ENCODE measurements at places on chromosomes 11 and 22. TPM values are rescaled to one million over a fixed set of nuclear protein-coding genes. Genes with fewer than 3 reads are reported as not detected.

Gene KIRREL3
- 1.4 TPM for total RNA-seq

Gene ARL14EP
- total RNA-seq = 22.7 TPM

Gene TRIM51G
- not detected for total RNA-seq

Gene ARHGAP1
- total RNA-seq = 61.7 TPM

Gene SLC5A1
- total RNA-seq = 0.55 TPM

GRCh38 chr11:121109471-121109870, 8.4 kb downstream of the TECTA start:
- no peak for DNase-seq

GRCh38 chr11:33857933-33858371, 33.9 kb downstream of the LMO2 start:
- DNase-seq = peak; percentile 7

DNA sequence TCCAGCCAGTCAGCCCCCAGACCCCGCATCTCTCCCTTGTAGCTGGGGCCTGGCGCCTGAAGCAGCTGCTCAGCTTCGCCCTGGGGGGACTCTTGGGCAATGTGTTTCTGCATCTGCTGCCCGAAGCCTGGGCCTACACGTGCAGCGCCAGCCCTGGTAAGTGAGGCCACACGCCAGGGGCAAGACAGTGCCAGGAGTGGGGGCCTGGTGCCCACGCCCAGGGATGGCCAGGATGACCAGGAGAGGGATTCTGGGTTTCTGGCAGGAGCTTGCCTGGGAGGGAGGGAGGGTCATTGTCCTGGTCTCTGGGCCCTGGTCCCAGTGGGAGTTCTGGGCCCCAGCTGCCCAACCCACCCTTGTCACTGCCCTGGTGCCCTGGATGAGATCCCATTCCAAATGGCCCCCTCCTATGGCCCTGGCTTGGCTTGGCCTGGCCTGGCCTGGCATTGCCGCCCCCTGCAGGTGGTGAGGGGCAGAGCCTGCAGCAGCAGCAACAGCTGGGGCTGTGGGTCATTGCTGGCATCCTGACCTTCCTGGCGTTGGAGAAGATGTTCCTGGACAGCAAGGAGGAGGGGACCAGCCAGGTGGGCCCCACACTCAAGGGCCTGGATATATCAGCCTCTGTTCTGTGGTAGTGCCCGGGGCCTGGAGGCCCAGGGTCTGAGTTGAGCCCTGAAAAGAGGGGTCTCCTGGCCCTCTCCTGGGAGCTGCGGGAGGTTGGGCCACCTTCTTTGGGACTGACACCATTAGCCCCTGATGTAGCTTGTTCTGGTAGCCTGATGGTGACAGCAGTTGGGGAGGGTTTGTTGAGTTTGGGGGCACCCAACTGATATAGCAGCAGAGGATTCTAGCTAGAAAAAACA, 3.7 kb downstream of the SLC39A13 start:
- DNase-seq = no peak

DNA sequence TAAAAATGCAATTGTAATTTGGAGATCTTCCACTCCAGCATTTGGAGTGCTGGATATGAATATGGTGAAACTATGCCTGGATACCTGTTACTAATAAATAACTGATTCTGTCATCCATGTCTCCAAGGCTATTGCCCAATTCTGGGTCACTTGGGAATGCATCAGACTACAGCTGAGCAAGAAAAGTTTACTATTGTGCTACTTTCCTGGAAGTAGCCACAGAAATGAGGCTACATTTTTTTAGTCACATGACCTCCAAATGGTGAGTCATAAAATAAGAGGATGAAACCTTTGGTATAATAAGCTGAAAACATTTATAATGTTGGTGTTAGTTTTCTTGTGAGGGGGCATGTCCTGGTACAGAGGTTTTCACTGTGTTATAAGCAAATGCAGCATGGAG, 44.4 kb downstream of the DCDC1 start:
- DNase-seq = peak; percentile 43

- DNase-seq = no peak
Observed at GRCh38 chr11:112453601-112454577, 193.2 kb upstream of the PLET1 start.

DNA sequence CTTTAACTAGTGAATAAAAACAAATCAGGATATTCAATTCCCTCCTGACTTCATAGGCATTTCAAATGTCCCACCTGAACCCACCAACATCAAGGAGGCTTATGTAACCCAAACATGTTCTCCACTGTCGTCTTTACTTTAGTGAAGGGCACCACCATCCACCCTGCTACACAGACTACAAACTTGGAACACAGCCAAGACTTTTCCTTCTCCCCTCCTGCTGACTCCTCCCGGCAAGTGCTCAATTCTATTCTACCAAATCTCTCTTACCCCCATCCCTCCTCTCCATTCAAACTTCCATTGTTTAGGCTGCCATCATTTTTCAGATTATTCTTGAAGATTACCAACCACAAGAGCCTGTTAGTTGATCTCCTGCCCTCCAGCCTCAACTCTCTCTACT, 24.3 kb downstream of the SAAL1 start:
- DNase-seq = no peak

- no peak for DNase-seq
Observed at GRCh38 chr11:47565340-47566148, at the start of gene PTPMT1. PTPMT1 (plus strand) TSS chr11:47565599; CDS start chr11:47565623, 24 bp downstream.

DNA sequence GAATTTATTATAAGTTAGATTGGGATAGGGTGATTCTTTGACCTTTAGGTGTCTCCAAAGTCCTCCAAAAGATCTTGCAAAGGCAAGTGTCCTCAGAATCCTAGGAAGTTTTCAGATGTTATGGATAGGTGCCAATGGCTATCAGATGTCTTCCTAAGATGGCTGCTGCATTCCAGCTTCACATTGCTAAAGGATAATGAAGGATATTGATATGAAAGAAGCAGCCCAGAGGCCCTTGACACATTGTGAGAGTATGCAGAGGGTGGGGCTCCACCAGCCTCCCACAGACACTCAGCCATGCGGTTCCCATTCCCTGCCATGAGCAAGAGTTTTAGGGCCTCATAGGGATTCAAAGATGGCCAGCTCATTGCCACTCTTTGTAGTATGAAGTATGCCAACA, 22.3 kb upstream of the GLYATL2 start:
- no peak for DNase-seq

DNA sequence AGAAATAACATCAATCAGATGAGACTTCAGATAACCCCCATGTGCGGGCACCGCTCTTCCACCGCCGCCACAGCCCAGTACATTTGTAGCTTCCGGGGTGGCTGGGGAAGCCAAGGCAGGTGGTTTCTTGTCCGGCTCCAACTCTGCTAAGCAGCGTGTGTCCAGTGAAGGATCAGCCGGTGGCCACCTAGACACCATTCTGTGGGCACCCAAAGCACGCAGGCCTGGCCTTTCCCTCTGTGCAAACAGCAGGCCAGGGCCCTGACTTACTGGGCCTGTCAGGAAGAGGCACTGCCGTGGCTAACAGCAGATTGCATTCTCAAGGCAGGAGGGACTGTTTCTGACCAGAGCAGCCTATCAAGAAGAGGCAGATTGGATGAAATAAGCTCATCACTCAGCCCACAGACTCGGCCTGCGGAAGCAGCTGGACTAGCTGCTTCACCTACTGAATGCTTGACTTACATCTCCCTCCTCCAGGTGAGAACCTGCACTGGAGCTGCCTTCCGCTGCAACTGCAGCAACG, 74.8 kb downstream of the ETS1 start:
- DNase-seq = no peak

GRCh38 chr11:36928621-36929020, 330.6 kb upstream of the RAG2 start:
- no peak for DNase-seq

- DNase-seq = no peak
Observed at GRCh38 chr22:30880181-30880601, 88.4 kb downstream of the MORC2 start.

DNA sequence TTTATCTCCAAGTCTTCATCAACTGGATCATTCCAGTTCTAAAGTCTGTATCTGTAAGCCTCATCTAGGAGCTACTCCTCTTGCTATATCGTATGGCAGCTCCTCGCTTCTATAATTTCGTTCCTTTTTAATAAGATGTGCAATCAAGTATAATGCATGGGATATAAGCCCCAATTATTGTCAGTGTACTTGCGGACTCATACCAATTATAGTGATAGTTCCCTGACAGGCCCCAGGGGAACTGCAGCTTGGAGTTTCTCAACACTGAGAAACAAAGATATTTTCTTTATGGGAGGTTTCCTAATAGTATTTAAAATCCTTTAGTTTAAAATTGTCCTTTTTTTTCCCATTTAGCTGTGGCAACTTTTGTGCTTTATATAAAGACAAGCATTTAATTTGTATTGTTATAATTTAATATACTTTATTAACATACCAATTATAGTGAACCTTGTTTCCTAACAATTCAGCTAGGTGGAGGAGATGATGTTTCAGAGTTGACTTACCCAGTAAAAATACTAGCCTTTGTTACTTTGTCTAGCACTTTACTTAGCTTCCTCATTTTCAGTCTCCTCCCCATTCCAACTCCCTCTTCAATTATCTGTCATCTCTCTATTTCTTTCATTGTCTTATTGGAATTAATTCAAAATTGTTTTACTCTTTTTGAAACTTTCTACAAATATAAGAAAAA, 25.3 kb upstream of the DDX17 start:
- no peak for DNase-seq

DNA sequence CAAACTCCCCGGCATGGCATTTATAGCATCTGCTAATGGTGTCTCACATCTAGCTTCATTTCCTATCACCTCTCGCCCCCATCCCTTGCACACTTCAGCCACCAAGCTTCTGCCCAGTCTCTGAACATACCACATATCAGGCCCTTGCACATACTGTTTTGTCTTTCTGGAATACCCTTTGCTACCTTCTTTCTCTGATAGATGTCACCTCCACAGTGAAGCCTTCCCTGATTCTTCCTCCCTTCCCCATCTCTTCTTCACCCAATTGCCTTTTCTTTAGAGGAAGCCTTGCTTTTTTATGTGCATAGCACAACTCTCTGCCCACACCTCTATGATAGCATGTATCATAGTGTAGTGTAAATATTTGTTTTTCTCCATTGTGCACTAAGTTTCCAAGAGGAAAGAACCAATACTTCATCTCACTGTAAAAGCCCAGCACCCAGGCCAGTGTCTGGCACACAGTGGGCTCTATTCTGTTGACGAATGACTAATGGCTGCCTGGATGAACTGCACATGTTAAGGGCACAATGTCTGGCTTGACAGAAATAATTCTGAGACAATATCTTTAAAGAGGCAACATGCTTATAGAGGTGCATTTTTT, 27.8 kb downstream of the P4HA3 start:
- DNase-seq = no peak

DNA sequence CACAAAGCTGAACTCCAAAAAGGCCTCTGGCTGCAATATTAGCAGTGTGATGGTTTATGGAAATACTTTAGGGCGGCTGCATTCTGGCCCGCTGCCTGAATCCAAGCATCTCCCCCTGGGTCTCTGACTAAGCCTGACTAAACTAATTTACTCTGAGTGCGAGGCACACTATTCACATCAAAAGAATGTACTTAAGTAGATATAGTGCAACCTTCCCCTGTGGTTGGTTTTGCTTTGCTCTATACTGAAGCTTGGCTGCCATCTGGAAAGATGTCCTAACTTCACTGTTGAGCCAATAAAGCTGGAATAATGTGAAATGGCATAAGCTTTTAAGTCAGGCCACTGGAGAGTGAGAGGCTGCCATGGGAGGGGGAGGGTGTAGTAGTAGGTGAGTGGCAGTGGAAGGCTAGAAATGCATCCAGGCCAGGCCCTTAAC, 321.6 kb downstream of the AASDHPPT start:
- DNase-seq = peak; percentile 97

DNA sequence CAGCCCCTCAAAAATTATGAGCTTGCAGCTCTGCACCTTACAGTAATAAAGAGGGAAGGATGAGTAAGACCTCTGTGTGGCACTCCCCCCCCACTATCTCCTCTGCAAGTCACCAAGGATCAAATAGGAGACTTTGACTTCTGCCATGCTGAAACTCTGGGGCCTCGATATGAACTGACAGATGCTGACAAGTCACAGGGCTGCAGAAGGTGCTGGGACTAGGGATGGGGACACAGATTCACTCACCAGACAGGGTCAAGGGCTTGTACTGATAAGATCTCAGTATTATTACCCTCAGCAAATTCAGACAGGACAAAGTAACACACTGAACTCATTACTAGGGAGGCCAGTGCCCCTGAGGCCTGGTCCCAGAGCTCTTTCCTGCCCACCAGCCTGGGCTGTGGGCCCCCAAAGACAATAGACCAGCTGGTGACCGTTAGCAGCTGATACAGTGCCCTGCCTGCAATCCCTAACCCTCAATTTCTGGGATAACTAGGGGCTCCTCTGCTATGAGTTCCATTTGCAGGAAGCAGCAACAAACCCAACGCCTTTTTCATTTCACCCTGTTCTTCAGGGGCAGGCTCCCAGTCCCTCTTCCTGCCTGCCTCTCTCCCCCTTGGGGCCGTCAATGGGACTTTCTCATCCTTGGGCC, 20.1 kb downstream of the TMPRSS13 start:
- DNase-seq = no peak

- DNase-seq = no peak
Observed at GRCh38 chr11:134634897-134635831, 223.1 kb upstream of the B3GAT1 start.

DNA sequence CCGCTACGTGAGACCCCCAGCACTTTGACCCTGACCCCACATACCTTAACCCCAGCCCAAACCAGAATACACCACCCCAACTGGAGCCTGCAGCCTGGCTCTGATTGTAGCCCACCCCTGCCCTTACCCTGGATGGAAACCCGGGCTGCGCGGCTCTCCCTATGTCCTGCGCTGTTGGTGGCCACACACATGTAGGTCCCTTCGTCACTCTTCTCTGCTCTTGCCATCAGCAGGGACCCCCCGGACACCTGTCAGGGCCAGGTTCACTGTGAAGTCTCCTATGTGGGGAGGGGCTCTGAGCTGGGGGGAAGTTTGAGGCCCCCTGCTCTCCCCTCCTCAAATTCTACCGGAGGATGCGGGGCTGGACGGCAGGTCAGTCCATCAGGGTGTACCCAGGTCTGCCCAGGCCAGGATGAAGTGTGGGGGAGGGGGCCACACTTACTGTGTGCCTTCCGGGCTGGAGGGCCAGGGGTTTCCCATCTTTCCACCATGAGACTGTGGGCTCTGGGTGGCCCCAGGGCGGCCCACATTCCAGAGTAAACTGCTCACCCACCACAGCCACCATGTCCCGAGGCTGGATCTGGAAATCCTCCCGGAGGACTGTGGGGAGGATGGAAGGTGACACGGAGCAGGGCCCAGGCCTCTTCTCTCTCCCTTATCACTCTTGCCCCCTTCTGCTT, 1.5 kb downstream of the ROBO4 start:
- no peak for DNase-seq

GRCh38 chr11:10302744-10303557, 1.9 kb upstream of the ADM start:
- DNase-seq = no peak

GRCh38 chr11:19101796-19102520, 15.0 kb upstream of the ZDHHC13 start:
- no peak for DNase-seq
